ENCODE measurements at places on chromosomes 12 and 14.
A peak's percentile ranks its signal among the peaks of the same experiment; 100 is the strongest.

DNA sequence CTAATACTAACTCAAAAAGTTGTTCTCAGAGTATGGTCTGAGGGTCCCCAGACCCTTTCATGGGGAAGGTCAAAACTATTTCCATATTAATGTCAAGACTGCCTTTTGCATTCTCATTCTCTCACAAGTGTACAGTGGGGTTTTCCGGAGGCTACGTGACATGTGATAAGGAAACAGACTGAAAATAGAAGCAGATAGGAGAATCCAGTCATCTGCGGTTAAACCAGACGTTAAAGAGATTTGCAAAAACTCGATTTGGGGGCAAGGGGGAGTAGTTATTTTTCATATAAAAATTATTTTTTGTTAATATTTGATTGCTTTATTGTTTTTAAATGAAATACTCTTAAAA is 1.0 kb upstream of the NAP1L1 start:
- DNase-seq: peak; percentile 67

DNA sequence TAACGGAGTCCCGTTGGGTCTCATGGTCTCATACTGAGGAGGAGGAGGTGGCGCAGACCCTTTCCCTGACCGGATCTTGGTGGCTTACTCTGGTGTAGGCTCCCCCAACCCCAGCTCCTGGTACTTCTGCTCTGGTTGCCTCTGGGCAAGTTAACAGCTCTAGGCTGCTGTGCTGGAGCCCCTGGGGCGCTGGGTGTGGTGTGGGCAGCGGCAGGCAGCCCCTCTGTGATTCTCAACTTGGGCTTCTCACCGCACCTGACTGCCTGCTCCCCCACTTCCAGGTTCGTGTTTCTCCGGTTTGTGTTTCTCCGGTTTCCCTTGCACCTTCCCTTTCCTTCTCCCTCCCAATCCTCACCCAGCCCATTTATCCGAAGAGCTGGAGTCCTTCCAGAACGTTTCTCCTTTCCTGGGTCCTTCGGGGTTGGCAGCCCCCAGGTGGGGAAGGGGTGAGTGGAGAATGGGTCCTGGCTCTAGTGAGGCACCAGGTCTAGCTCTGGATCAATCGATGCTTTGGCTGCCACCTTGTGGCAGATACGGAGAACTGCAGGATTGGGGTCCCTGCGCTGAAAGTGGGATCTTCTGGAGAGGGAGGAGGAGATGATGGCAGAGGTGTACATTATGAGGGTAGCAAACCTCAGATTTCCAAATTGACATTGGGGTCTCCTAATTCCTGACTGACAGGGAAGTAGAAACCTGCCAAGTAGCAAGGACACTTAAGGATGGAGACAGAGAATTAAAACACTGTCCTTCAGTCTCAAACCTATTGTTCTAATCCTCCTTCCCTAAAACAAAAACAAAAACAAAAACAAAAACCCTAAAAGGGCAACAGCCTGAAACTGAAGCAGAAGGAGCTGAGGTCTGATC is 8.3 kb downstream of the CISTR start:
- DNase-seq: peak; percentile 65

DNA sequence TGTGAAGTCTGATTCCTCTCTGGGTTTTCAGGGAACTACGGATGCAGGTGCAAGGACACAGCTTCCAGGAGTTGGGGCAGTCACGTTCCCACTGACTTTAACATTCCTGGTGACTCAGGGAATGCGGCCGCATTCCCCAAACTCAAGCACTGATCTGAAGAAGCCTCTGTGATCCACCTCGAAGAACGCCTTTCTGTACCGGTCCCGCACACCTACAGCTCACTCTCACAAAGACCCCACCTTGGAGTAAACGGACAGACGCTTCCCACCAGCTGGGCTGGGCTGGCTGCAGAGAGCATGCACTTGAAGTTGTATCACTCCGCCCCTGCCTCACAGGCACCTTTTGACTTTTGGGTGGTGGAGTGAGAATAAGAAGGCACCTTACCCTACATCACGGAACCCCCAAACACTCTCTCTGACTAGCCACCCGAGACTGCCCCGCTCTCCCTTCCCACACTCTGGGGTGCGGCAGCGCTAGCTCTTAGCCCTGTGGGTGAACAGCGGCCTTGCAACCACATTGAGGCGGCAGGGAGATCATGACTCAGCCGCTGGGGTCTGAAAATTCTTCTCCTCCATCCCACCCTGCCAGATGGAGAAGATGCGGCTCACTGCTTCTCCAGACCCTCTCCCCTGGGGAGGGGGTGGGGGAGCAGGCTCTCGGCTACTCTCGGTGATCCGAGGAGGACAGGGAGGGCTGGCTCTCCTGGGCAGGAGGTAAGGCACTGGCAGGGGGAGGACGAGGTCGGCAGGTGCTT is 23.7 kb upstream of the HDAC7 start:
- DNase-seq: no peak

- peak; percentile 58 for DNase-seq
Measured at GRCh38 chr14:106790189-106791036, 1264.0 kb downstream of the TMEM121 start.

DNA sequence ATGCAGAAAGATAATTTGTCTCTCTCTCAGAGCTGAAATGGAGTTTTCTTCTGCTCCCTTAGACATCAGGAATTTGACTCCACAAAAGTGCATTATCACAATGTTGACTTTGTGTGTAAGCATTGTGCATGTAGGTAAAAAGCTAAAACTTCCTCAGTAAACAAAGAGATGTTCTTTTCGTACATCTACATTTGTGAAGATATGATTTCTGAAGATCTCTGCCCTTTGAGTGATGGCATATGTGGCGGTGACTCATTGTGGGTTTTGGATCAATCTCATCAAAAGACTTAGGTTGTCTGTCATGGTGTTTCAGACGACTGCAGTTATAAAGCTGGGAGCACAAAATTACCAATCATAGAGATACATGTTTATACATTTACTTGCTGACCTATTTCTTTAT is 411.4 kb upstream of the LMO3 start:
- no peak for DNase-seq

DNA sequence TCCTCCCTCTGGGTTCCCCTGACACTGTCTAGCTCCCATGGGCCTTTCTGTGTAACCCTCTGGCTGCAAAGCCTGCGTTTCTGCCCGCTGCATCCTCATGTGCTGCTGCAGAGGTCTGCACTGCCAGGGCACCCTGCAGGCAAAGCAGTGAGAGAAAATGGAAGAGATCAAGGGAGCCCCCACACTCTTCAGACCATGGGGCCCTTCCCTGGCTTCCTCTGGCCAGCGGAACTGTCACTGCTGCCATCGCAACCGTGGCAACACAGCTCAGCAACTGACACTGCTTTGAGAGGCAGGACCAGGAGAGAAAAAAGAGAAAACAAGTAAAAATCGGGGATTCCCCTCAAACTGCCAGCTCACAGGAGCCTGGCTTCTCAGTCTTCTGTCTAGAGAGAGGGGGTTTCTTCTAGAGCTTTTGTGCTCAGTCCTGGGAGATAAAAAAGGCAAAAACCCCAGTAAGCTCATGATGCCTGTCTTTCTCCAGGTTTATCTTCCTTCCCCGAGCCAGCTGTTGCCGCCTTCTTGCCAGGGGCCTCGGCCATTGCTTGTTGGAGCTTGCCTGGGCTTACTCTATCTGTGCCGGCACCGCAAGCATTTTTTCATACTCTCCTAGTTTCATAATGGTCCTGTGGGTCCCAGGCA is 38.9 kb downstream of the C14orf132 start:
- DNase-seq: no peak

DNA sequence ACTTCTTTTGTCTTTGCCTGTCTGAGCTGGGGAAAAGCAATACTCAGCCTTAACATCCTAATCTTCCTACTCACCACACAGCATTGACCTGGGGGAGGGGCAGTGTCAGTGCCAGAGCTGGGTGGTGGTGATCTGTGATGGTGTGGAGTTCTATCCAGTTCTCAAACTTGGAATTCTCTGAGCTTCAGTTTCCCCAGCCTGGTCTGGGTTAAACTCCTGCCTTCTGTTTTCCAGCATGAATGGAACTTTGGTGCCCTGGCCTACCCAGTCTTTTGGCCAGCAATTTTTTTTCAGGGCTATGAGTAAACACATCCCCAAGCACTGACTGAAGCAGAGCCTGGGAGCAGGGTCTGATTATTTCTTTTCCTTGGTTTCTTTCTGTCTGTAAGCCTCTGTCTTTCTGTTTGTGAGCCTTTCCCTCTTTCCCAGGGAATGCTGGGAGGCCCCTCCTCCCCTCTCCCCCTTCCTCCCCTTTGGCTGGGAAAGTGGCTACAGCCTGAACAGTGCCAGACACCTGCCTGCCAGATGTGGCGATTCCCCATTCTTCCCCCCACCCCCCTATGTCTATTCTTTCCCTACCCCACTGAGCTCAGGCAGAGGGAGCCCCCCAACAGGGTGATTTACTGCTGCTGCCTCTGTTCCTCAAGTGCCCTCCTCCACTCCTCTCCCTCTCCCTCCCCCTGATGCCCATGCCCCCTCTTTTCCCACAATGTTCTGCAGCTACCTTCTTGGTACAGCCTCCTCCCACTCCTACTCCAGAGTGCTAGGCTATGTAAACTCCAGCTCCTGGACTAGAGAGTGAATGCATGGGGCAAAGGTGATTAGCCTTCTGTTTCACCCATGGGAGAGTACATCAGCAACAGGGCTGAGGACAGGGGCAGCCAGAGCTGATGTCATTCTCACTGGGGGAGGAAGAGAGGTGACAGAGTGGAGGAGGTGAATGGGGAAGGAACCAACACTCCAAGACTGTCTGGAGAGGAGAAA is 11.1 kb downstream of the GPR84 start:
- DNase-seq: no peak

DNA sequence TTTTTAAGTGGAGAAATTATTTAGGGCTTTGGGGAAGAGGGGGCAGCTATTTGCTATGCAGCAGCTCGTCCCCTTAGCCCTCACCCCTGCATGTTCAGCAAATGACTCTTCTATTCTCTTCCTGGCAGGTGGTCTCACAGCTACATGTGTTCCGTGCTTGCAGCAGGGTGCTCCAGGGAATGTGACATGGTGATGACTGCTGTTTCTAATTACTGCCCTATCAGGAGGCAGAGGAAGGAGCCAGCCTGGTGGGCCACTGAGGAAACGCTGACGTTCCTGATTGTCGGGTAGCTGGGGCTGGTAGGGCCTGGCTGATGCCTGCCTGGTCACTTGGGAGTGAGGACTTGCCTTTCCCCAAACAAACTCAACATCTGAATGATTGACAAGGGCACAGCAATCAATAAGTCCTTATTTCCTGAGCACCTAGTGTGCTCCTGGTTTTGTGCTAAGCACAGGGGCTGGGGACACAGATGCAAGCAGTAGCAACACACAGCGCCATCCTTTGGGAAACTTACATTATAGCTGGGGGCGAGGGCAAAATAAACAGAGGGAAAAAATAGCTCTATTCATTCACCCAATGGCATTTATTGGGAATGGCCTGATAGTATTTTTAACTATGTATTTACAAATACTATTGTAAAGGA is 377.8 kb downstream of the FUT8 start:
- no peak for DNase-seq

DNA sequence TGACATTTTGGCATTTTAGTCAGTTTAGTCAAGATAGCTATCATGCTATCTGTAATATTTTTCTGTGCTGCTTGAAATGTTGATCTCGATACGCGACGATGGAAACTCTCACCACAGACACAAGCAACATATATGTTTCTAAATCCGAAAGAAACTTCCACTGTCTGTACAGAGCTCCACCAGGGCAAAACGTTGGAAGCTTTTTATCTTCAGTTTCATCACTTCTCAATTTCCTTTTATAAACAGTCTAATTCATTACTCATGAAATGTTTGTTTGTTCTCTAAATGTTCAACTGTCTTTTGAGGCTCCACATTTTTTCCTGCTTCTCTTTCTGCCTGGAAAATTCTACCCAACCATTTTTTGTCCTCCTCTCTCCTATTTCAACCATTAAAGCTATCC is 737.6 kb downstream of the SLC16A7 start:
- DNase-seq: no peak

GRCh38 chr12:123761841-123762714 is at the start of gene DNAH10:
Gene DNAH10, plus strand, starts transcription at chr12:123762301. Its CDS starts 36 bp downstream, at chr12:123762337.
- DNase-seq: peak; percentile 12

DNA sequence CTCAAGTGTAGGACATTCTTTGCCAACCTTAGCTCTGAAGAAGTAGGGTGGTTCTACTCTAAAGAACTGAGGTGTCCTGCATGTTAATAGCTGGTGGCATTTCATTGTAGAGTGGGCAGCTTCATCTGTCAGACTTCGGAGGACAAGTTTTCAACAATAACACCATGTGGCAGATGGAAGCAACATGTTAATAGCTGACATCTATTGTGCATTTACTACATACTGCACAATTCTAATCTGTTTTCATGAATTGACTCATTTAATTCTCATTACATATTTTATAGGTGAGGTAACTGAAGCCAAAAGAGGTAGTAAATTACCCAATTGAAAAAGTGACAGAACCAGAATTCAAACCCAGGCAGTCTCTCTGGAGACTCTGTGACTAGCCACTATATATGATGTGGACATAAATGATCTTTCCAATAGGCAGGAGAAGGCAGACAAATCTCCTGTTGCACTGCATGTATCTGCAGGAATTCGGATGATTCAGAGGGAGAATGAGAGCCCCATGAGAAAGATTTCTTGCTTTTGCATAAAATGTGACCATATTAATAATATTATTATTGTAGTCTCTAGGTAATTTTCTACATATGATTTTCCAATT is 137.2 kb upstream of the E2F7 start:
- no peak for DNase-seq

- no peak for DNase-seq
Measured at GRCh38 chr12:70083677-70084020, 159.6 kb upstream of the CNOT2 start.

- no peak for DNase-seq
Measured at GRCh38 chr14:104982548-104983230, 2.9 kb upstream of the CLBA1 start.

DNA sequence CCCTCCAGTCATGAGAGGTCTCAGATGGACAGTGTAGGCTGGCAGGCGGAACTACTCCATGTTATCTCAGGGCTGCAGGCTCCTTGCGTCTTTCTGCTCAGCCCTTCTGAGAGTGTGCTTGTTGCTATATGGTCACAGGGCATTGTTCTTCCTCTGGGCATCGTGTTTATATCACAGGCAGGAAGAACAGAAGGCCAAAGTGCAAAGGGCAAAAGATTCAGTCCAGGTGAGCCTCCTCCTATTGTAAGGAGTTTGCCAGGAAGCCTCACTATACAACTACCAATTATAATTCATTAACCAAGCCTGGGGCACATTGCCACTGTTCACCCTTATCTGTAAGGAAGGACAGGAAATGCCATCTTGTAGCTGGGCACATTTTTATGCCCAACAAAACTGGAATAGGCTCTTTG is 195.5 kb upstream of the KITLG start:
- DNase-seq: no peak

DNA sequence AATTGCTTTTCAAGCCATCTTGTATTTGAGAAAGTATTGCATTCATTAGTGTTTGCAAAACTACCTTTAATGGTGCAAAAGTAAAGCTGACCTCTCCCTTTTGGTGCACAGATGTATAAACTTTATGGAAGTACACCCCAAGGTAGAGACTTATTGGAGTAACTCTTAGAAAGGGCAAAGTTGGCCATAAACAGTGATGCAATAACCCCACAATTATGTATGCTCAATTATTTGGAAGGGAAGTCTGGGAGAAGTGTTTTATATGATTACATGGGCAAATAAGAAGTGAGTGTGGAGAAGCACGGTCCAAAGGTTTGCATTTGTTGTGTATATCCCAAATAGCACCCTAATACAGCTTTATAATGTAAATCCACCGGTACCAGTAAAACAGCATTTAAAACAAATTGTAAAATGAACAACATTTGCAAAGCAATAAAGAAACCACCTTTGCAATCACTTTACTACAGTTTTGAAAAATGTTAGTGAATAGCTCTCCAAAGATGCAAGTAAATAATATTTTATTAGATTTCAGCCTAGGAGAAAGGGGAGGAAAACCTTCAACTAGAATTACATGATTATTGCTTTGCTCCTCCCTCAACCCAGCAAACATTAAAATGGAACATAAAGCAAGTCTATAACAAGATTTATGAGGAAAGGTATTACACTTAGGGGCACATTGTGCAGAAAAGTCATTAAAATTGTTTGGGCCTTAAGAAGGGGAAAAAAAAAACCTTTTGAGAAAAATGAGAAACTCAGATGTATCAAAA is 70.5 kb downstream of the HMGA2 start:
- DNase-seq: no peak

Measured in CD4-positive, alpha-beta T cell treated with Interleukin-4 for 4 hours (primary cell).